ENCODE measurements at places on chromosomes 7 and 10.

DNA sequence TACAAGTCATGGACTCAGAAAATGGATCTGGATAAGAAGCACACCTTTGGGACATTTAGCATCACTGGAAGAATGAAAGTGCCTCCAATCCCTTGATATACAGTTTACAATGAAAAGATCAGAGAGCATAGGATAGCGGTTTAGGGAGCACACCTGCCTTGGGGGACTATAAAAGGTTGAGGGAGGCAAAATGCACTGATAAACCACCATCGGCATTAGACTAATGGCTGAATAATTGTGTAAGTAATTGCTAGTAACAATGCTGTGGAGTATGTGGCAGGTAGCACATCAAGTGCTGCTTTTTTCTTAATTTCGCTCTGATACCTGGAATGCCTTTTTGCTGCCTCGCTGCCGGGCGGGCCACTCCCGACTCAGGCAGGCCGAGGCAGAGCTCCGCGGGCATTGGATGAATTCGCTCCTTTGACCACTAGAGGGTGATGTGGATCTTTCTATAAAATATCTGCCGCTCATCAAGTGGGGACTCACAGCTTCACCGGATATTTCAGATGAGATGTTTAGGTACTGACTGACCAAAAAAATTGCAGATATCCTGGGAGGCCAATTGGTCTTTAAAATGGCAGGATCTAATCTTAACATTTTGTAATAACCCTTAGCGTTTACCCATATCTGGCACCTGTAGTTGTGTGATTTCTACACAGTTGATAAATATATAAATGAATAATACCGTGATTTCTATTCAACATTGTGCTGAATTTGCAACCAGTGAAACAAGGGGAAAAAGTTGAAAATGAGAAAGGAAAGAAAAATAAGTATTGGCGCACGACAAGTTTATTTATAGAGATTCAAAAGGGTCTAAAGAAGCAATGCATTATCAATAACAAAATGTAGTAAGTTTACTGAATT lies 116.8 kb upstream of the PRSS1 start:
- DNase-seq, result peak; percentile 50

- DNase-seq, result peak; percentile 79
These were observed 24.6 kb downstream of the VSIR start for GRCh38 chr10:71748671-71749191.

- DNase-seq, result no peak
These were observed 31.3 kb downstream of the CH25H start for GRCh38 chr10:89175816-89176215.

DNA sequence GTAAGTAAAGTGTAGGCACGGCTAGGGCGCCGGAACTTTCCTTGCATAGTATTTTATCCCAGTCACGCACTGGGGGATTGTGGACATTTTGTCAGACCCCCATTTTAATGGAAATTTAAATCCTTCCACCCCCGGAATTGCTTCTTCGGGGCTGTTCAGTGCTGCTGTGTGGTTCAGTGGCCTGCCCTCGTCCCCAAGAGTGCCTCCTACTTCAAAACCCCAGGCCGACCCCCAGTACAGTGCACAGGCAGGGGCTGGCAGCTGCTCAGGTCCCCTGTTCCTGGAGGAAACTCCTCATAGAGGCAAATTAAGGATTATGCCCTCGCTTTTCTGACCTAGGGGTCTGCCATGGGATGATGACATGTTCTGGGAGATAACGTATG lies 94.5 kb downstream of the PTPRE start:
- no peak for DNase-seq

DNA sequence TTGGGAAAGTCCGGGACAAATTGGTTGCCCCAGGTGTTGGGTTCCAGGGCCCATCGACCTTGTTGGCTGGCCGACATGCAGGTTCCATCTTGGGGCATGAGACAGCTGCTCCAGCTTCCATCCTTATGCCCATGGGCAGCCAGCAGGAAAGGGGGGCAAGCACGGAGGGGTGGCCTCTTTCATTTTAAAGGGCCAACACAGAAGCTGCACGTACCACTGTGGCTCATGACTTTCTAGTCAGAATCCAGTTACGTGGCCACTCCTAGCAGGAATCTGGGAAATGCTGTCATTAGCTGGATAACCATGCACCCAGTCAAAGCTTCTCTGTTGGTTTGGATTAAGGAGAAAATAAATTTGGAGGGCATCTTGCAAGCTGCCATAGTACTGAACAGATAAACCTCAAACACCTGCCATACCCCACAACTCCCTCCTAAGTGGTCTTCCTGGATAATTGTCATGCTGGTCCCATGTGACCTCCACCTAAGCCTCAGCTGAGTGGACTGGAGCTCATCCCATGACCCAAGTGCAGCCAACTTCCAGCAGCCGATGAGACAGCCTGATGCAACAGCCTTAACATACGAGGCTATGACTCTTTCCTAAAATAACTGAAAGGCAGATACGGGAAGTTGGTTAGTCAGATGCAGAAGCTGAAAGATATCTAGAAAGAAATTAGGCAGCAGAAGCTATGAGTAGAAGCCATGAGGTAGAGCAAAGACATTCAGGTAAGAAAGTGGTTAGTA lies 21.4 kb upstream of the GSDME start:
- DNase-seq, result no peak

DNA sequence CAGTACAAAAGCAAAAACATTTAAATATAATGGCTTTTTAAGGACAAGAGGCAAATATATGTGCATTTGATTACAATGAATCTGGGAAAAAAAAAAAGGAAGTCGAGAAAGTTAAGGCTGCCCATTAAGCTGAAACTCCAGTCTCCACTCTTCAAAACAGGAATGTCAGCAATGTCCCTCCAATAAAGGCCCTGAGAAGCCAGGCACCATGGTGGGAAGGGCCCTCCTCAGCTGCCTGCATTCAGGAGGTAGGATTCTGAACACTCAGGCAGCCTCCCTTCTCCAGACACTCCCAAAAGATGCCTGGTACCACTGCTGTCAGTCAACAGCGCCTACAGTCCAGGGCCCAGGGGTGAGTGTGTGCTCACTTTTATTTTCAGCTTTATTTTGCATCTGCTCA lies 121.3 kb upstream of the MGMT start:
- no peak for DNase-seq

- no peak for DNase-seq
These were observed 465.8 kb upstream of the PODXL start for GRCh38 chr7:132022188-132022587.

DNA sequence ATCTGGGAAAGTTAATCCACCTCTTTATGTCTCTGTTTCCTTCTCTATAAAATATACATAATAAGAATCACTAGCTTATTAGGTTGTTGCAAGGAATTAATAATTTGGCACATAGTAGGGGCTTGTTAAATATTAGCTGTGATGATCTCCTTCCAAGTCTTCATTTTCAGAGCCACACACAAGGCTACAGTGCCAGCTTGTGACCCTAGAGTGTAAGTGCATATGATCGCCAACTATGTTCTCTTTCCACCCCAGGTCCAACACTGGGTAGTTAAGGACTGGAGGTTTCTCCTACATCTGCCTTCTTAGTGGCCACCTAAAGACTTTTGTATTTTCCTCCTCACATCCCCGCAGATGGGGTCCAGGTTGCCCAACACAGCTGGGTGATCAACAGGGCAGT lies 17.9 kb upstream of the ACSM6 start:
- DNase-seq, result no peak

DNA sequence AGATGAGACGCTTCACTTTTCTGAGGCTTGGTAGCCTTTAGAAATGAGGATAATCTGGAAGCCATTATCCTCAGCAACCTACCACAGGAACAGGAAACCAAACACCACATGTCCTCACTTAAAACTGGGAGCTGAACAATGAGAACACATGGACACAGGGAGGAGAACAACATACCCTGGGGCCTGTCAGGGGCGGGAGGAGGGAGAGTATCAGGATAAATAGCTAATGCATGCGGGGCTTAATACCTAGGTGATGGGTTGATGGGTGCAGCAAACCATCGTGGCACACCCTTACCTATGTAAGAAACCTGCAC lies 48.9 kb downstream of the LRGUK start:
- DNase-seq, result no peak

DNA sequence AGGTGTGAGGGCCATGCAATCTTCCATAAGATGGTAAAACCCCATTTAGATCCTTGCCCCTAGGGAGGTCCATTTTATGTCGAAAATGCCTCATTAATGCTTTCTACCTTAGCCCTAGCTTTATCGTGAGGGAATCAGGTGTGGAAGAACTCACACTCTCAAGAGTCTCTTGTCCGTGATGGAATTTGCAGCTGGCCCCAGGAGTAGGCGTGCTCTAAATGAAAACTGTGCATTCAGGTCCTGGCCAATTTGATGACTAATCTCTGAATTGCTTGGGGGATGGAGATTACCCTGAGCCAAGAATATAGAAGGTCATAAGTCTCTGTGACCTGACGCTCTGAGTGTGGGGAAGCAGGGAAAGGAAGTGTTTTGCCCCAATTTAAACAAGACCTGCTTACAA lies 6.6 kb downstream of the C10orf90 start:
- no peak for DNase-seq

DNA sequence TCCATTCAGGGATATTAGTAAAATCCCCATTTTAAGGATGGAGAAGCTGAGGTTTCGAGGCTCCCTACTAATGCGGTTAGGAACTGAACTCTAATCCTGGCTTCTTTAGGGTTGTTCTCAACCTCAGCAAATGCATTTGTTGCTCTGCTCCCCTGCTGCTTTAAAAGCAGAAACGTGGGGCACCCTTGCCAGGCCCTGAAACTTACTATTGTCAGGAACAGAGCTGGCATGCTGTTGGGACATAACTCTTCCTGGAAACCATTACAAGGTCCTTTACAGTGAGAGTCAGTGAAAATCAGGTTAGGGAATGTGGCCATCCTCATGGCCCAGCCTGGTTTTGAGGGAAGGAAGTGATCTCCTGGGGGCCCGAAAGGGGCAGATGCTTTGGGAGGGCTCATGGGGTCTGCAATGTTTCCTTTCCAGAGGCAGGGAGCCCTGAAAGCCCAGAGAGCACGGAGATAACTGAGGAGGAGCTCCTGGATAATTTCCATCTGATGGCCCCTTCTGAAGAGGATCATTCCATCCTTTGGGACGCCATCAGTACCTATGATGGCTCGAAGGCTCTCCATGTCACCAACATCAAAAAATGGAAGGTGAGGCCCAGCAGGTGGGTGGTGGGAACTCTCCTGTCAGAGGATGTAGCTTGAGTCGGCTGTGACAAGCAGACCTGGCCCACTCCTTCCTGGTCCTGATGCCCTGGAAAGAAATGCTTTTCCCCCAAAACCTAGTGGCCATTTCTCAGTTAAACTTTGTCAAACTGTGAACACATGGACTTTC lies 2.0 kb downstream of the IGFBP1 start:
- no peak for DNase-seq

DNA sequence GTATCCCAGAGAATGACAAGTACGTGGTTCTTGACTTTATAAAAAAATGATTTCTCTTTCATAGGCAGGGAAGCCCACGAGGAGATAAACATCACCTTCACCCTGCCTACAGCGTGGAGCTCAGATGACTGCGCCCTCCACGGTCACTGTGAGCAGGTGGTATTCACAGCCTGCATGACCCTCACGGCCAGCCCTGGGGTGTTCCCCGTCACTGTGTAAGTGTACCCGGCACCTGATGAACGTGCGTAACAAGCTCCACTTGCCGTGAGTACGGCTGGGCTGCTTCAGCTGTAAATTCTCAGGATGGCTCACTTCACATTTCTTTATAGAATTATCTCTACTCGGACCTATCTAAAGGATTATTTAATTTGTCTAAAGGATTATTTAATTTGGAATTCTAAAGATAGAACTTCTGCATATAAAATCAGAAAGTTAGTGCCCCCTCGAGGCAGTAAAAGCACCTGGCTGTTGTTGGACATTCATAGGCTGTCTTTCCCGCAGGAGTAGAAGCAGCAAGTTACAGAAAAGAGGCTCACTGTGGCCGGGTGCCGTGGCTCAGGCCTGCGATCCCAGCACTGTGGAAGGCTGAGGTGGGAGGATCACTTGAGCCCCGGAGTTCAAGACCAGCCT lies 27.6 kb downstream of the TMEM248 start:
- DNase-seq, result no peak

GRCh38 chr7:133529861-133530260 lies 277.0 kb downstream of the EXOC4 start:
- no peak for DNase-seq

DNA sequence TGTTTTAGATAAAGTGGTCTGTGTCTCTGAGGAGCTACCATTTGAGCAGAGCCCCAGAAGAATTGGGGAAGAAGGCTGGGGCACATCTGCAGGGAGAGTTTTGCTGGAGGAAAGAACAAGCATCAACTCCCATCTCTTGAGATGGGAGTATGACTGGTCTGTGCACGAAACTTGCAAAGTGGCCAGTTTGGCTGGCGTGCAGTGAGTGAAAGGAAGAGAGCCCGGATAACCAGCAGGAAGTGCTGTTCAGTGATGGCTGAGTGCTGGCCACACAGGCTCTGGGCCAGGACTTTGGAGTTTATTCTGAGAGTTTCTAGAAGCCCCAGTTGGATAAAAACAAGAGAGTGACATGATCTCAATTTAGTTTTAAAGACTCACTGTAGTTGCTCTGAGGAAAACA lies 34.4 kb upstream of the SVIL start:
- DNase-seq, result no peak

DNA sequence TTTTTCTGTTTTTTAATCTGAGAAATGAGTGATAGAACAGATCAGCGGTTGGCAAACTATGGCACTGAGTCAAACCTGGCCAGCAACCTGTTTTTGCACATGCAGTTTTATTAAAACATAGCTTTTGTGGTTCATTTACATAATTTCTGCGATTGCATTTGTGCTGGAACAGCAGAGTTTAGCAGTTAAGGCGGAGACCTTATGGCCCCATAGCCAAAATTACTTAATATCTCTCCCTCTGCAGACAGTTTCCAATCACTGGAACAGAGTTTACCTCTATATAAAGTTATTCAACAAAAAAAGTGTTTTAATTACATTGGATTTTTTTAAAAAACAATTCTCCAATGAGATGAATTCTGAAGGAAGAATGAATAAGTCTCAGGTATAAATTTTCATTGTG lies 212.1 kb downstream of the DGKB start:
- no peak for DNase-seq

DNA sequence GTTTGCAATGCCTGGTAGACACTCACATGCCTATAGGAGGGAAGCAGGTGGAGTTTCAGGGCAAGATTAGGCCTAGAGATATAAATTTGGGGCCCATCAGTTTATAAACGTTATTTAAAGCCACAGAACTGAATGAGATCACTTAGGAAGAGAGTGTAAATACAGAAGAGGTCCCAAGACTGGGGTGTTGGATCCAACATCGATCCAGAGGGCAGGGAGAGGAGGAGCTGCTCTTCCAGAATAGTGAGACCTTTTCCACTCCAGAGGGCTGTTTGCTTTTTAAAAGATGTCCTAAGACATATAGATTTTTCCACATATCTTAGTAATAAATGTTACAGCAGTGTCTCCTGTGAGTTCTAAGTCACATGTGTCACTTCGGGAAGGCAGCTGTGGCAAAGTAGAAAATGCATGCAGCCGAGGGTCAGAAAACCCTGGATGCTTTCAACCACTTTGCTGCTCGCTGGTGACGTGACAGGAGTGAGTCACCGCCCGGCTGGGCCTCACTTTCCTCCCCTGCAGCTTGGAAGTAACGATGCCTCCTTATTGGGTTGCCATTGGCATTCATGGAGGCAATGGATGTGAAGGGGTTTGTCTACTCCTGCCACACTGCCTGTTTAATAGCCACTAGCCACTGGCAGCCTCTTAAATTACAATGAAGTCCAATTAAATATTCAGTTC lies 95.4 kb downstream of the TRIL start:
- DNase-seq, result no peak
